ENCODE measurements at places on chromosomes 11 and 22. TPM values are rescaled to one million over a fixed set of nuclear protein-coding genes. Genes with fewer than 3 reads are reported as not detected.

- no peak for DNase-seq
Observed at GRCh38 chr22:50529897-50530579, at the start of gene TYMP. Gene TYMP, minus strand, starts transcription at chr22:50530012. Its CDS starts 303 bp downstream, at chr22:50529709.

- no peak for DNase-seq
Observed at GRCh38 chr22:46143491-46144147, 6.7 kb upstream of the PPARA start.

DNA sequence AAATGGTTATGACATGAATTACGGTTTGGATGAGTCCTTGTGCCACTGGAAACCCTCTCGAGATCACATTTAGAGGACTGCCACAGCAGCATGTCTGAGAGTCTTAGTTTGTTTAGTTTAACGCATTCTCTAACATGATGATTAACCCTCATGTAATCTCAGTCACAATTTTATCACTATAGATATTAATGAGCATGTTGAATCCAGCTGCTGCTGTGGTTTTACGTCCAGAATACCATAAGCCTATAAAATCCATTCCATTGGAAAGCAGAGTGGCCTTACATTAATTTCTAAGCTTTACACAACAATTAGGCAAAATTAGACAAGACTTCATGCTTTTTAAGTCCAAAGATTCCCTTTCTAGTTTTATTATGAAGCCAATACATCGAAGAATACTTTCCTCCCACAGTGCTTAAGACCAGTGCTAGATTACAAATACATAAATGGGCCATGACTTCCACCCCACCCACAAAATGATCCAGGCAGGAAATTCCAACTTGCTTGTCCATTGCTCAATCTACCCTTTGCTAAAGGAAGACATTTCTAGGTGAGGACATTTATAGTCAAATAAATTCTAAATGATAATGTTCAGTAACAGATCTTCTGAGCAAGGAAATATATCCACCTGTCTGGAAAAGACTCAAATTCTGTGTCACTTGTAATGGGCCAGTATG, 3.5 kb upstream of the ELMOD1 start:
- no peak for DNase-seq

DNA sequence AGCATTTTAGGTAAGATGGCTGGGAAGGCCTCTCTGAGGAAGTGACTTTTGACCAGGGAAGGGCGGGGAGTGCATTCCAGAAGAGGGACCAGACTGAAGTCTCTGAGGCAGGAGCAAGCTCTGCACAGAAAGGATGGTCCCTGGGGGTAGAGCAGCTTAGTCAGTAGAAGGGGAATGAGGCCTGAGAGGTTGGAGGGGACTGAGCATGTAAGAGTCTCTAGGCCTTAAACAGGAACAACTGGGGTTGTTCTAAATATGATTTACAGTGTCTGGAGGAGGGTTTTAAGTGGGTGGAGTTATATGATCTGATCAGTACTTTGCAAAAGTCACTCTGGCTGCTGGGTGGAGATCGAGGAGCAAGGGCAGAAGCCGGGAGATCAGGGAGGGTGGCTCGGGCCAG, 31.7 kb upstream of the TEF start:
- no peak for DNase-seq

DNA sequence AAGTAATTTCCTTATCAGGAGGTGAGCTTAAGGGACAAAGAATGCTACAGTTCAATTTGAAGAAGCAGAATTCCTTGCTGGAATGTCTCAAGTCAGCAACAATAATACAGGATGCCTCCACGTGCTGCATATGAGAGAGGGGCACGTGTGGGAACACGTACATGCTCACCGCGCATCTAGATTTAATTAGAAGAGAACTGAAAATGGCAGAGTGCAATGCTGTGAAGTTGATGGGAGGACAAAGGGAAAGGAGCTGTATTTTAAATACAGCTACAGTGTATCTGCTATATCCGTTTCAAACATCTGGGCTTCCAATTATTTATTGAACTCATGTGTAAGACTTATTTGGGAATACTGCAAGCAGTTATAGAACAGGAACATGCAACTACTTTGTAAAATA, 328.7 kb downstream of the SOX6 start:
- DNase-seq = no peak

Gene INS
- not detected for polyA plus RNA-seq

Gene HBB
- 121 TPM for polyA plus RNA-seq
